Vein endothelial cell (primary cell): ENCODE measurements at places on chromosomes 4 and X. TPM values are rescaled to one million over a fixed set of nuclear protein-coding genes. Genes with fewer than 3 reads are reported as not detected.

SPARCL1 gene
- total RNA-seq = 3.6 and 4.2 TPM in 2 replicates

ATP1B4 gene
- not detected in 2 replicates for total RNA-seq

SOX3 gene
- not detected in 2 replicates for total RNA-seq

AKAP4 gene
- total RNA-seq = under 0.01 TPM in 1 of 2 replicates, not detected in the other

ARHGAP4 gene
- total RNA-seq = 5.3 and 20.6 TPM in 2 replicates

MAGEA12 gene
- total RNA-seq = not detected in 2 replicates

RHOXF2B gene
- total RNA-seq = 1.3 TPM in 1 of 2 replicates, not detected in the other

CT45A5 gene
- total RNA-seq = not detected in 2 replicates

CCNA2 gene
- total RNA-seq = 35.9 and 75.8 TPM in 2 replicates

ACSL4 gene
- 77.7 and 103 TPM in 2 replicates for total RNA-seq

TGIF2LX gene
- total RNA-seq = not detected in 2 replicates

ARMCX4 gene
- 5.2 and 5.7 TPM in 2 replicates for total RNA-seq

DAPP1 gene
- total RNA-seq = not detected in 2 replicates

ARHGAP24 gene
- total RNA-seq = 118 and 135 TPM in 2 replicates

MAP3K15 gene
- total RNA-seq = under 0.01 TPM in 2 replicates

MND1 gene
- 0.98 and 2.4 TPM in 2 replicates for total RNA-seq

N4BP2 gene
- total RNA-seq = 6.5 and 9.7 TPM in 2 replicates

EGFL6 gene
- total RNA-seq = not detected in 2 replicates

SMIM43 gene
- total RNA-seq = 0.38 and 1.3 TPM in 2 replicates

FHIP1A gene
- total RNA-seq = 1.1 and 3.9 TPM in 2 replicates

NLRP2B gene
- total RNA-seq = under 0.01 and 0.19 TPM in 2 replicates

PRAF2 gene
- total RNA-seq = 7.3 and 9.8 TPM in 2 replicates

ADGRG2 gene
- not detected in 2 replicates for total RNA-seq

FAM13A gene
- total RNA-seq = 3.6 and 3.7 TPM in 2 replicates

ITGB1BP2 gene
- total RNA-seq = 2.0 and 2.7 TPM in 2 replicates

CPLX1 gene
- 0.10 and 0.33 TPM in 2 replicates for total RNA-seq

ZNF141 gene
- 10.1 and 15.6 TPM in 2 replicates for total RNA-seq

AMTN gene
- total RNA-seq = not detected in 2 replicates

UGT2B17 gene
- not detected in 2 replicates for total RNA-seq

GAGE13 gene
- not detected in 2 replicates for total RNA-seq

CDX4 gene
- not detected in 2 replicates for total RNA-seq

CSAG1 gene
- total RNA-seq = not detected in 2 replicates

IRS4 gene
- under 0.01 TPM in 1 of 2 replicates, not detected in the other for total RNA-seq
